ENCODE measurements at places on chromosomes 7 and 10. TPM values are rescaled to one million over a fixed set of nuclear protein-coding genes. Genes with fewer than 3 reads are reported as not detected.

The CACNA2D1 gene
- 44.4 TPM for total RNA-seq

The PLXNA4 gene
- total RNA-seq: 12.2 TPM

The ACTA2 gene
- 12,240 TPM for total RNA-seq

DNA sequence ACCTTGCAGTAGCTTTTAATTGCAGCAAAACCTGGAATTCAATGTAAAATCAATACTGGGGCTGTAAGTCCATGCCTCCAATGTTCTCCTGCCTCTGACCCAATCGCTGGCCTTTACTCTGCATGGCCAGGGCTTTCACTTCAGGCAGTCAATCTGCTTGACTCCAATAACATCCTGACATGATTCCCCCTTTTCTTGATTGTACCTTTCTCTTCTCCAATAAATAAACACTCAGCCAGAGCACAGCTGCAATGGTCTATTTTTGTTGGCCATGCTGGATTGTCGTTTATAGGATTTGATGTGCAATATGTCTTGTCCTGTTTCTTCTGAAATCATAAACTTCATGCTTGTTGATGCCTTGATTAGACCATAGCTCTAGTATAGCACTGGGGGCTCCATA, 97.8 kb upstream of the COL1A2 start:
- no peak for DNase-seq

The IGF2BP3 gene
- 8.1 TPM for total RNA-seq

DNA sequence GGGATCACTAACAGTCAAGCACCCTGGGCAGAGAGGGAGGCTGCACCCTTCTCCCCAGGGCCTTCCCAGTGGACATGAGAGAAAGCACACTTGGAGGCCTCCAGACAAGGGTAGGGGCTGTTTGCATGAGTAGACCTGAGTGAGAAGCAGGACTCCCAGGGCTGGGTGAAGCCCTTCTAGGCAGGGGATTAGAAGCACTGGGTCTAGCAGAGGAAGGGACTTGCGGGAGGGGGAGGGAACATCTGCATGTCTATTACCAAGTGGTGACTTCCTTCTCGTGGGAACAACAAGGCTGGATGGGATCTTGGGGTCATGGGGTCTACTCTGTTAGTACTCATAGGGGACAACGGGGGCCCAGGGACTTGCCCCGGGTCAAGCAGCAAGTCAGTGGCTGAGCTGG, 67.8 kb downstream of the EMX2 start:
- no peak for DNase-seq

The INTS15 gene
- 45.4 TPM for total RNA-seq

The TMEM225B gene
- total RNA-seq: not detected

DNA sequence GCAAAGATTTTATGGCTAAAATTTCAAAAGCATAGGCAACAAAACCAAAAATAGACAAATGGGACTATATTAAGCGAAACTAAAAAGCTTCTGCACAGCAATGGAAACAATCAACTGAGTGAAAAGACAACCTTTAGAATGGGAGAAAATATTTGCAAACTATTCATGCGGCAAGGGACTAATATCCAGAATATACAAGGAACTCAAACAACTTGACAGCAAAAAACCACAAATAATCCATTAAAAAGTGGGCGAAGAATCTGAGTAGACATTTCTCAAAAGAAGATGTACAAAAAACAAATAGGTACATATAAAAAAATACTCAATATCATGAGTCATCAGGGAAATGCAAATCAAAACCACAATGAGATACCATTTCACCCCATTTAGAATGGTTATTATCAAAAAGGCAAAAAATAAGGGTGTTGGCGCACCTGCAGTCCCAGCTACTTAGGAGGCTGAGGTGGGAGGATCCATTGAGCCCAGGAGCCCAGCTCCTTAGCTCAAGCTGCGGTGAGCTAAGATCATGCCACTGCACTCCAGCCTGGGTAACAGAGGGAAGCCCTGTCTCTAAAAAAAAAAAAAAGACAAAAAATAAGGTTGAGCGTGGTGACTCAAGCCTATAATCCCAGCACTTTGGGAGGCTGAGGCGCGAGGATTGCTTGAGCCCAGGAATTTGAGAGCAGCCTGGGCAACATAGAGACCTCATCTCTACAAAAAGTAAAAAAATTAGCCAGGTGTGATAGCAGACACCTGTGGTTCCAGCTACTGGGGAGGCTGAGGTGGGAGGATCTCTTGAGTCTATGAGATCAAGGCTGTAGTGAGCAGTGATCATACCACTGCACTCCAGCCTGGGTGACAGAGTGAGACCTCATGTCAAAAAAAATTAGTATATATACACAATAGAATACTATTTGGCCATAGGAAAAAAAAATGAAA, 4.2 kb upstream of the CCM2 start:
- no peak for DNase-seq

The RBM33 gene
- 80.3 TPM for total RNA-seq

GRCh38 chr7:116455009-116455408, 44.5 kb upstream of the CAV2 start:
- DNase-seq: no peak

DNA sequence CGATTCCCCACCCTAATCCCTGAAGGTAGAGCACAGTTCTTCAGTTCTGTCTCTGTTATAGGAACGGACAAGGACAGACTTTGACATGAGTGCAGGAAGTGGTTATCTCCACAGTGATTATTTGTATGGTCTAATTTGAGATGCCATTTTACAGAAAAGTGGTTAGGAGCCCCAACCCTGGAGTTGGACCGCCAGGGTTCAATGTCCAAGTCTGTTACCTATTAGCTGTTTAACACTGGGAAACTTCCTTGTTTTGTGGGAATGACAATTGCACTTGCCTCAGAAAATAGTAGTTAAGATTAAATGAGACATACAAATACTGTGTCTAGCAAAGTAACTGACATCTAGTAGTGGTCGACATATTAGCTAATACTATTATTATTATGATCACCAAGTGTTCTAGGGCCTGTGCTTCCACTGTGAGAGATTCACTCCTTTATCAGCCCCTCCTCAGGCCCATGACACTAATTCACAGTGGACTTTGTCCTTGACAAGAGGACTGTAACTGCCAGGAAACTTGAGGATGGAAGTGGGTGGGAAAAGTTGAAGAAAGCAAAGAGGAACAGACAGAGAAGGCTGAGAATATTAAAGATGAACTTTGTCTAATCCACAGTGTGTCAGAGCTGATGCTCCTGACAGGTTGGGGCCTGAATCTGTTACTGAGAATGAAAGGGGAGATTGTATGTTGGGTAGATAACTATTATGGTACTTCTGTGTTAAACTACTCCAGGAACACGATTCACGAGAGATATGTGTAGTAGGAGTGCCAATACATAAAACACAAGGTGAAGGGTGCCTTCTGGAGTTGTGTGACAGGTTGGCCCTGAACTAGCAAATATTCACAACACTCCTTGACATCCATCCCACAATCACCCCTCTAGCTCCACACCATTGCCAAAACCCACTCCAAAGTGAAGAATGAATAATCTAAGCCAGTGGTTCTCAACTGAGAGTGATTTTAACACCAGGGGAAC, 66.4 kb downstream of the TAC1 start:
- no peak for DNase-seq

The SMO gene
- 8.7 TPM for total RNA-seq

DNA sequence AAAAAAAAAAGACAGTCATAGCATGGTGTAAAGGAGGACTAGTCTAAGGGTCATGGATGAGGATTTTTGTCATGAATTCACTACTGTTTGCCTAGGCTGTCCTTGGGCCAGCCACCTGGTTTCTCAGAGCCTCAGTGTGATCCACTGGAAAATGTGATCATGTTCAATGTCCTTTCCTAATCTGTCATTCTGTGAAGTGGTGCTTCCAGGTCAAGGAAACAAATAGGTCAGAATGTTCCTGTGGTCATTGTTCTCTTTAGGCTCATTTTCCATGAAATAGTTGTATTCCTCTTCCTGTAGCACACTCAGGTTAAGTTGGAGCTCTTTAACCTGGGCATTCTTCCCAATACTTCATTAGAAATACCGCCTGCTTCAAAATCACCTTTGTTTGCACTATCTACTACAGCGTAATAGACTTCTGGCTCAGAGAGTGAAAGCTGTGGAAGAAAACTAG, 16.5 kb downstream of the CD36 start:
- DNase-seq: no peak

The MMS19 gene
- total RNA-seq: 108 TPM

- DNase-seq: no peak
Measured at GRCh38 chr10:110872145-110872983, 636 bp downstream of the PDCD4 start.

The UFSP1 gene
- total RNA-seq: 4.1 TPM

DNA sequence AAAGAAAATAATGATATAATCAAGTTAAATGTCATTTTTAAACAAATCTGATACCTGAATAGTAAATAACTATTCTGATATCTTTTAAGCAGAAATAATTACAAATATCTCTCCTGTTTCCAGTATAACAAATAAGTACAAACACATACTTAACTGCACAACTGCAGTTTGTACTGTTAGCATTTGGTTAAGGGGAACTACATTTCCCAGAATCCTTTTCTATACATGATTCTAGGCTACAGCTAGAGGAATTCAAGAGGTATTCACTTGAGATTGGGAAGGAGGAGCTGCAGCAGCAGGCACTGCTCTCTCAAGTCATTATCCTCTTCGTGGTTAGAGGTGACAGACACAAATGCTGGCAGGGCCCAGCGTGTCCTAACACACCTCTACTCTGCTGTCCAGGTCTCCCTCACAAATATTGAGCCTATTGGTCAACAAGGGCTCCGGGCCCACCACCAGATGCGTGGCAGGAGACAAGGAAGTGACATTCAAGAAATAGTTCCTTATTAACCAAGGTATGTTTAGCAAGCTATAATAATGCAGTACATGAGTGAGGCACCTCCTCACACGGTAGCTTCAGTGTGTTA, 255.1 kb upstream of the MKLN1 start:
- no peak for DNase-seq

The CALML3 gene
- total RNA-seq: not detected

The CUBN gene
- total RNA-seq: 4.1 TPM

The ZNF853 gene
- total RNA-seq: 31.4 TPM

The CALML5 gene
- 3.7 TPM for total RNA-seq

- DNase-seq: no peak
Measured at GRCh38 chr7:20241194-20241910, 24.2 kb upstream of the MACC1 start.

DNA sequence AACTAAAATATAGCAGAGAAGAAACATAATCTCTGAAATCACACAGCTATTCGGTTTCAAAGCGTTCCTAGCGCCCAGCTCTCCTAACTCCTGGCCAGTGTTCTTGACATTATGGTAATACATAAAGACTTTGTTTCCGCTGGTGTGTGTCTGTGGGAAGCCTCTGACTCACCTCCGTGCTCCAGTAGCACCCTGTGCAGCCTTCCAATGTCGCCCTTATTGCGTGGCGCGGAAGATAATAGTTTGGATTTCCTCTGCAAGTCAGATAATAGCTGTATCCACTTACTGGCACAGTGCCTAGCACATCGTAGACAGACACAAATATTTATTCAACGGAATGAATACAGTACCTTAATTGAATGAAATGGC, 570 bp downstream of the BMS1 start:
- no peak for DNase-seq

- DNase-seq: no peak
Measured at GRCh38 chr10:75062506-75063299, 48.8 kb upstream of the SAMD8 start.

- no peak for DNase-seq
Measured at GRCh38 chr10:73902351-73902750, 8.6 kb upstream of the PLAU start.

The SPDYE11 gene
- total RNA-seq: not detected

The INHBA gene
- total RNA-seq: 44.8 TPM

- no peak for DNase-seq
Measured at GRCh38 chr10:26534384-26534783, 96.2 kb downstream of the APBB1IP start.

DNA sequence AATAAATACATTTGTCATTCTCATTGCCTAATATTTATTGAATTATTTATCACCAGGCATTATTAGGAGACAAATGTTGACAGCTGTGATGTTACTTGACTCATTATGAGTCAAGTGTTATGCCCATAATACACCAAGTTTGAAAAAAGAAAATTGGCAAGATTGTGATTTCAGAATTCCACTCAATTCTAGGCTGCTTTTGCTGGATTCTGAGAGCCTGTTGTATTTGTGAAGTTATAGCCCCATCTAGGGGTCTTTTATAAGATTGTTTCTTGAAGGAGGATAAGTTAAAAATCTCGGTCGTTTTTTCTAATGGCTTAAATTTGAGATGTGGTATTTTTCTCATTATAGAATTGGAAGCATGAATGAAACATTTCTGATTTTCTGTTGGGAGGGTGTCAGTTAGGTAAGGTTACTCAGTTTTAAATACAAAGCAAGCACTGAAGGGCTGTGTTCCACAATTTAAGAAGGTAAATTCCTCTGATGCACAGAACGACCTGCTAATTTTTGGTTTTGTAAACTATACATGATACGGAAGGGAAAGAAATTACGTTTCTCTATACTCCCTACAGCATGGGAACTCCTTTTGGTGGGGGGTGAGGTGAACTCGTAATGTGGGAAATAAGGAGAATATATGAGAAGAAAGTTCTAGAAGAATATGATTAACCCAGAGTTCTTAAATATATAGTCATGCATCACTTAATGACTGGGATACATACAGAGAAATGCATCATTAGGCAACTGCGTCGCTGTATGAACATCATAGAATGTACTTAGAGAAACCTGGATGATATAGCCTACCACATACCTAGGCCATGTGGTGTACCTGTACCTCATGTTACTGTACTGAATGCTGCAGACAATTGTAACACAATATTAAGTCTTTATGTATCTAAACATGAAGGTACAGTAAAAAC, 2.6 kb downstream of the STK31 start:
- no peak for DNase-seq

DNA sequence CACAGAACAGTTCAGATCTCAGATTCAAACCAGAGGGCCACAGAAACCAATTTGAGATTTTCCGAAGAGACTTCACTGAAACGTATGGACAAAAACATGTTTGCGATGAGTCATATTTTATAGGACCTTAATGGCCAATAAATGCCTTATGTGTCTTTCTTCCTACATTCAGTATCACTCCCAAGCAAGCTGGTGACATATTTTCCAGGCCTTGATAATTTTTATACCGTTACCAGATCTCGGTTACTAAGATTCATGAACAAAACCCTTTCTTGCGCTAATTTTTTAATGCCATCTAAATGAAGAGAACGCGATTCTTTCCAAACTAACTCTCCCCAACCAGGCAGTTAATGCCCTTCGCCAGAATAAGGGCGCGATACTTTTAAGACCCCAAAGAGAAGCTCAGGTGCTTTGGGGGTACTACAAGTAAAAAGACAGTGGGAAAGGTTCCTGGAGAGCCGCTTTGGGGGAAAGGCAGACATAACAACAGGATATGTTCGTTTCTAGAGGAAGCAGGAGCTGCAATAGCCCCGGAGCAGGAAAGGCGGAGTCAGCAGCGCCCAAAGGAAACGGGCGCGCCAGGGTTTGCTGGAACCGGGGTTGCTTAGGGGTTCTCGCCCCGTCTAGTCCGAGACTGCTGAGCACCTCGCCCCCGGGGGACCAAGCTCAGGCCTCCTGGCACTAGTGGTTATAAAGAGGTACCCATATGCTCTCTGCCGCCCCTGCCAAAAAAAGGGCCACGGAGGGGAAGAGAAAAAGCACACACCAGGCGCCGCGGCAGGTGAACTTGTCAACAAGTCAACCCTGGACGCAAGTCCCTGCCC, 884 bp downstream of the ICA1 start:
- no peak for DNase-seq
